ENCODE measurements at places on chromosomes 12 and 14.

GRCh38 chr12:82745807-82746206 is 59.1 kb downstream of the TMTC2 start:
- DNase-seq, result no peak

- peak; percentile 18 for DNase-seq
Measured at GRCh38 chr12:69570545-69571399, 14.5 kb upstream of the CCT2 start.

GRCh38 chr14:103830511-103831270 is 16.7 kb downstream of the PPP1R13B start:
- DNase-seq, result no peak

GRCh38 chr12:115898670-115899069 is 378.8 kb downstream of the MED13L start:
- DNase-seq, result no peak

DNA sequence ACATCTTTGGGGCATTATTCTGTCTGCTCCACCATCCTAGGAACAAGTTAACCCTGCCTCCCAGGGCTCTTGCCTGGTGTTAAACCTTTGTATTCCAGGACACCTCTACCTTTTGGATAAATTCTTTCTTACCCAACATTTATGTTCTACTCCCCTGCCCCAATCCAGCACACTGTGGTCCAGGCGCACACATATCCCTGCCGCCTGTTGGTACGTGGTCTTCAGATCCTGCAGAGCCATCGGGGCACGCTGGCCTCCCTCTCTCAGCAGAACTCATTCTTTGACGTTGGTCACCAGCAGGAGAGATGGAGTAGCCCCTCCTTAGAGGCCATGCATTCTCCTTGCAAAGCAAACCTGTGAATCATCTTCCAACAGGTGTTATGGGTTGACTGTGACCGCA is 5.1 kb upstream of the TMEM179 start:
- DNase-seq, result no peak

DNA sequence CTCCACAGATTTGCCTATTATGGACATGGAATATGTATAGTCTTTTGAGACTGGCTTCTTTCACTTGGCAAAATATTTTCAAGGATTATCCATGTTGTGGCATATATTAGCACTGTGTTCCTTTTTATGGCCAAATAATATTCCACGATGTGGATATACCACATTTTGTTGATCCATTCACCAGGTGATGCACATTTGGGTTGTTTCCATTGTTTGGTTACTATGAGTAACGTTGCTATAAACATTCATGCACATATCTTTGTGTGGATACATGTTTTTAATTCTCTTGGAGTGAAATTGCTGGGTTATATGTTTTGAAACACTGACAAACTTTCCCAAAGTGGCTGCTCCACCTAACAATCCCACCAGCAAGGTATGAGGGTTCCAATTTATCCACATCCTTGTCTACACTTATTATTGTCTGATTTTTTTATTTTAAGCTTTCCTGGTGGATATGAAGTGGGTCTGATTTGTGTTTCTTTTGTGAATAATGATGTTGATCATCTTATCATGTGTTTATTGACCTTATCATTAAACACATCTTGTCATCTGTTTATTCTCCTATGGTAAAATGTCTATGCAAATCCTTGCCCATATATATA is 116.2 kb upstream of the FRMD6 start:
- no peak for DNase-seq

DNA sequence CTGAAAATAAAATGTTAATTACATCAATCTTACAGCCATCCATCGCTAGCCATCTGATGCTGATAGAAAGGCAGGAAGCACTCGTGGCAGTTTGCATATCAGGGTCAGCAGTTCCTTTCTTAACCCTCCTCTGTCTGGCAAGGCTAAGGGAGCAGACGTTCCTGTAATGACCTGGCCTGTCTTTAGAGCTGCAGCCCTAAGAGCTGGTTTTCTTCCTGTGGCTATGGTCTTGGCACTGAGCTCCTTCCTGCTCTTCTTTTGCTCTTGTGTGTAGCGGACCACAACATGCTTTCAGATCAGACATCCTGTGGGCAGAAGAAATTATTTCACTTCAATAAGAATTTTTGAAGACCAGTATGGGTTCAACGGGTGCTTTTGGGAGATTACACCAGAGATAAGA is 170.4 kb downstream of the DAD1 start:
- no peak for DNase-seq

GRCh38 chr14:20343862-20344220 is 406 bp downstream of the PARP2 start:
- DNase-seq, result no peak

DNA sequence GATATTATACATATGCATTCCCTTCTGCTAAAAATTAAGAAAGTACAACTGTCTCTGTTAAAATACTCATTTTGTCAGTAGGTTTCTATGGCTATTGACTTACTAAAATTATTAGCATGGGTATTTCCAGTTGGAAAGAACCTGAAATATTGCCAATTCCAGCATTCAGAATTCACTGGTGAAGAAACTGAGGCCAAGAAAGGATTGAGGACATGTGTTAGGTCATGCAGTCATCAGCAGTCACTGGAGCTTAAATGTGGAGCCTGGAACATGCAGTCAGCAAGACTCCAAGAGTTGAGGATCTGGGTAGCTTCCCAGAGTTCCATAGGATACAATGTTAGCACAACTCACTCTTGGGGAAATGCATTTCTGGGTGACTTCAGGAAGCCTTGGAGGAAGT is 1335.6 kb downstream of the AACS start:
- no peak for DNase-seq

DNA sequence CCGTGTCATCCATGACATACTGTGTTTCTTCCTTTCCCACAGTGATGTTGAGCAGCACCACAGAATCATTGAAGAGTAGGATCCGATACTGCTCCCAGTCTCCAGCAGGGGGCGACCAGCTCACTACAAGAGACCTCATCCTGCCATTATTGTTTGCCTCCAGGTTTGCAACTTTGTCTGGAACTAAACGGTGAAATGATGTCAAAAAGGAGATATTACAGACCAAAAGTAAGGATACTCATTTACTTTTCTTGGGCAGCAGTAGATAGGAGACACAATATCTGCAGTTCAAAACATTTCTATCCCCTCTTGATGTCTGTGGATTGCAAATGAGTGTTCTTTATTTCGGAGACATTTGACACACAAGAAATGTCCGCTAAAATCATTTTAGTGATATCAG is 47.2 kb downstream of the PTPRB start:
- DNase-seq, result peak; percentile 33

DNA sequence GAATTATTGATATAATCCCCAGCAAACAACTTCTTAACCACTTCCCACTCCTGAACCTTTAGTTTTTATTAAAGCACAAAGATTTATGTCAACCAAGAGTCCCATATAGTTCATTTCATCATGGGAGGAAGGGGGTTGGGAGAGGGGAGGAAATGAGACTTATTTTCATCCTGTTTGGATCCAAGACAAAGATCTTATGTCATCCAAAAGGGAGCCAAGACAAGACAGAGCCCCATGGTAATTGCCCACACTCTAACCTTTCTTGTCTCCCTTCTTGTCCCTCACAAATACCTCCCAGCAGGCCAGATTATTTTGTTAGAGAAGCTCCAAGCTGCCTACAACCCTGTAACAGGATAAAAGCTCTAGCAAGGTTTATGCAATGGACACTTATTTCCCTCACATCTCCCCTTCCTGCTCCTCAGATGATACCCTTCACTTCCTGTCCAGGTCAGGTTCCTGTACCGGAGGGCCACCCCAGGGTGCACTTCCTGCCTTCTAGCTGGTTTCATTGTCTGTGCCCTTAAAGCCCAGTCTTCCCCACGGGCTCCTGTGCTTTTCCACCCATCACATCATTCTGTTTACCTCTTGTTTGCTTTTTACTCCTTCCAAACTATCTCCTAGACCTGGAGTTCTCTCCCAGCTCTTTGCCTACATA is 123.7 kb upstream of the MDM1 start:
- DNase-seq, result no peak

- DNase-seq, result peak; percentile 20
Measured at GRCh38 chr14:90815822-90816662, at the start of gene TTC7B. TSS of gene TTC7B (minus strand) at chr14:90816430. CDS start at chr14:90816295, 135 bp downstream.

- DNase-seq, result no peak
Measured at GRCh38 chr12:126944684-126945083, 1322.3 kb upstream of the TMEM132C start.

DNA sequence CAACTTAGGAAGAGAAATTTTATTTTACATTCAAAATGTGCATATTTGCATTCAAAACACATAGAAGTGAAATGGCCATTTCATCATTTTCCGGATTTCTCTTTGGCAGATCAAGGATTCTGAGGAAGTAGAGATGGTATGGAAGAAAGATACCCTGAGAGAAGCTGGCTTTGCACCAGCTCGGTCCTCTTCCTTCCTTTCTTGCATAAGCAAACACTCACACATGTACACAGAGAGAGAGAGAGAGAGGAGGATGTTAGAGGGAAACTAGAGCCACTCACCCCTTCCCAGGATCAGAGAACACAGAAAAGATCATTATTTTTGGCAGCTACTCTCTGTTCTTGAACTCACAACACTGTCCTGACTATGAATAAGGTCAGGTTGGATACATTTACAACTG is 15.6 kb upstream of the PLEKHD1 start:
- DNase-seq, result no peak

- DNase-seq, result no peak
Measured at GRCh38 chr12:113245695-113246477, 24.6 kb downstream of the TPCN1 start.

DNA sequence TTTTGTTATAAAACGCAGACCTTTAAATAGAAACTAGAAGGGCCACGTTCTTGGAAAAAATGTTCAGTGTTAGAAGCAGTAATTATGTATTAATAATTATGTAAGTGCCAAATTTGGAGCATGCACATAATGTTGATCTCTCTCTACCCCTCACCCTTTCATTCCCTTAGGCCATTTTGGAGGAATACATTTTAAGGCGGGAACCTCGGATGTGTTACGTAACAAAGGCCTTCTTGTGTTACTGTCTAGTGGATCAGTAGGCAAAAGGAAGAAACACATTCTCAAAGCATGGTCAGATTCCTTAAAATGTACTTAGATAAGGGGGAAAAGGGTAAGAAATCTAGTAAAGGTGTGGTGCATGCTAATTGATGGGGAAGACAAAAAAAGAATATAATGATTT is 52.7 kb downstream of the RASSF3 start:
- no peak for DNase-seq

DNA sequence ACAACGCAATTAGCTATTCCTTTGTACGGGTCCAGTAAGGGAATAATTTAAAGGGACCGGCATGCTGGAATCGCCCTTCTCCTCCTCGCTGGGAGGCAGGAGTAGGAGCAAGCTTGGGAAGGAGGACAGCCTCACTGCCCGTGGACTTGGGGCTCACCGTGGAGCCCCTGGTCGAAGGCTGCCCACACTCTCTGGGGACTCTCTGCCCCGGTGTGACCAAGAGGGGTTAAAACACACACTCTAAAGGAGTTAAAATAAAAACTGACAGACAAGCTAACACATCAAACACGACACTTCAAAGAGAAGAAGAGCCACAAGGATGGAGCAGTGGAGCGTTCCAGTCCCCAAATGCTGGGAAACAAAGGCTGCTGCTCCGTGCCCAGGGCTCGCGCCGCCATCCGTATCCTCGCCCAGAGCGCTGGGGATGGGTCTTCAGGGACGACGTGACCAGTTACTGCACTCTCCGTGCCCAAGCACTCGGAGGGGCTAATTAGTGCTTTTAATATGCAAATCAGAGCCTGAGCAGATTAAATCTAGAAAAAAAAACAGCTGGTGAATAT is 123.3 kb downstream of the PAPOLA start:
- no peak for DNase-seq

Measured in stimulated activated CD4-positive, alpha-beta T cell treated with anti-CD3 and anti-CD28 coated beads, Interleukin-15, amount 100 ng/mL, for 1 hour (primary cell).